ENCODE measurements at places on chromosomes 12 and 14.

DNA sequence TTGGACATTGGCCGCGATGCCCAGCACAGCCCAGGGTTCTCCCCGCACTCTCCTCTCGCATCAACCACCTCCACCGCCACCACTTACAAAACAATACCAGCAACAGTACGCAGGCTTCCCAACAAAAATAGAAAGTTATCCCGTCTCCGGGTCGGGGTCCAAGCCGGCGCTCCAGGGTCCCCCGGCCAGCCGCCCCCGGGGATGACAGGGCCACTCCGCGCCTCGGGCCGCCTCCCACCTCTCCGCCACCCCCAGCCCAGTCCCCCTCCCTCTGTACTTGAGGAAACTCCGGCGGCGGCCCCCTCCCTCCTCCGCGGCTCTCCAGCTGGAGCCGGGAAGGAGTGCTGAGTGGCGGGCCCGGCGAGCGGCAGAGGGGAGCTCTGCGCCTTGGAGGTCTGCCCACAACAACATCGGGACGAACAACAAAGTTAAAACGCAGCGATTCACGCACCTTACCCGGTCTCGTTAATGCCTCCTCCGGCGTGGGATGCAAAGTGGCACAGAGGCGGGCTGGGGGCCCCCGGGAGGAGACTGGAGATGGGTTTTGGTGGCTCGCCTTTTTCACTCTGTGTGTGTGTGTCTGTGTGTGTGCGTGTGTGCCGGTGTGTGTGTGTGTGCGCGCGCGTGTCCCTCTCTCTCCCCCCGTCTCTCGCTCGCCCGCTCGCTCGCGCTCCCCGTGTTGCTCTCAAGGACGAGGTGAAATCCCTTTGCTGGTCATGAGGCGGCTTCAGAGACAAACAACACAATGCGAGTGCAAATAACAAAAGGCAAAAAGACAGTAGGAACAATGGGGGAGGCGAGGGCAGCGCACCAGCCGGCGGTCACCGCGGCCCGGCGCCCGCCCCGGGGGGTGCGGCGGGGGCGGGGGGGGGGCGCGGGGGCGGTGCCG lies 386.8 kb downstream of the BCAT1 start:
- peak; percentile 86 for DNase-seq

GRCh38 chr12:20410734-20411133 lies 42.4 kb downstream of the PDE3A start:
- no peak for DNase-seq

GRCh38 chr14:36998686-36999085 lies 173.7 kb downstream of the SLC25A21 start:
- no peak for DNase-seq

DNA sequence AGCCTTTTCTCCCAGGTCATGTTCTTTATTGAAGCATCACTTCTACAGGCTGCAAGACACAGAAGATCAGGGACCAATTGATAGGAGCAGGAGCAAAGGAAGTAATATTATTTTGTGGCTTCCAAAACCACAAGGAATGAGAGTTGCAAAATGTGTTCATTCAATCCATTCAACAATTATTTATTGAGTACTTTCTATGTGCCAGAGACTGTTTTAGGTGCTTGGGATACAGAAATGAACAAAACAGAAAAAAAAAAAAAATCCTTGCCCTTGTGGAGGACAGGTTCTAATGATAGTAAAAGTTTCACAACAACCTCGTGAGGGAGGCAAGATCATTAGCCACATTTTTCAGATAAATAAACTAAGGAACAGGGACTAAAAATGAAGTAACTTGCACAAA lies 20.1 kb upstream of the DACT1 start:
- no peak for DNase-seq

- DNase-seq, result no peak
These were observed 291.0 kb downstream of the SNAPC1 start for GRCh38 chr14:62053188-62053587.

DNA sequence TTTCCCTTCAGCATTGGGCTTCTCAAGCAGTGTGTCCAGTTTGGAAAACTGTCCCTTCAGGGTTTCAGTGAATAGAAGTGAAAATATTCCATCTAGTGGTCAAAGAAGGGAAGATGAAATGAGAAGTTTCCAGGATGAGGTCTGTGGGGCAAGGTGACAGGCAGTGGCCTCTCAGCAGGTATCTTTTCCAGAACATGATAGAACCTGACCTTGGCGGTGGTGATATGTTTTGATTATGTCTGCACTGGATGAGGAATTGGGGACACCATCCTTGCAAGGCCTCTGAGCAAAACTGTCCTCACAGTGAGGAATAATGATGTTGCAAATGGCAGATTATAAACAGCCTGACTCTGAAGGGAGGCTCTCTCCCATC lies 4.7 kb downstream of the GPX2 start:
- DNase-seq, result no peak

DNA sequence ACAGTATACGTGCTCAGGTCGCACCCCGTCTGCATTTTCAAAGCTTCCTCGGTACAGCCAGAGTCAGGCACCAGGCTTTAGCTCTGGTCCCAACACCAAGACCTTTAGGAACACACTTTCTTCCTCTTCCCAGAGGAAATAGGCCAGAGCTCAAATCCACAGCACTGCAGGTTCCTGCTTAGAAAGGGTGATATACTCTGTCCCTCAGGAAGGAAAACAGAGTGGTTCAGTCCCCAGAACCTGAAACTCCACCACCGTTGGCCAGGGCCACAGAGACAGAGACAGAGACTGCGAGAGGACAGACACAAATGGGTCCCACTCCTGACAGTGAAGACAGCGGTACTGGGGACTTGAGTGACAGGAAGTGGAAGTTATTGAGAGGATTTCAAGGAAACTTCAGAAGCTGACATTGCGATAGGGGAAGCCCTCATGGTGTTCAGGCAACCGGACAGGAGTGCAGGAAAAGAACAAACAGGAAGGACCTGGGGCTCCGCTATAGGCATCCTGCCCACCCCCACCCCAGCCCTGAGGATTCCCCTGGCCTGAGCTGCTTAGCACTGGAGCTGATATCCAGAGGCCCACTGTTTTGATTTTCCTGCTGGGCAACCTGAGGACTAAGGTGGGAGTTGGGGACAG lies 5.5 kb upstream of the KRT8 start:
- DNase-seq, result no peak

DNA sequence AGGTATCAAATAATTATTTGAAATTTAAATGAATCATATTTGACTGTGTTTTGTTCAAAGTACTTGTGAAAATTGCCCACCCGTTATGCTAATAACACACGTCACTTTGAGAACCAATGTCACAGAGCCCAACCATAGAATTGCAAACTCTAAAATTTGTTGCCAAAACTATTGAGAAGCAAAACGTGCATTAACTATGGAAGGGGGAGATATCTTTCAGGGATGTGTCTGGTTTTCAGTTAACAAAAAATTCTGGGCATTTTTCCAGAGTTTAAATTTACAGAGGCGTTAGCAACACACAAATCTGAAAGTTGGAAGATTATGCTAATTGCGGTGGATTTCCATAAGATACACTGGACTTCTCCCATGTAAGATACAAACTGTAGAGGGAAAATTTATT lies 371.8 kb upstream of the E2F7 start:
- DNase-seq, result no peak

GRCh38 chr14:22531451-22532344 lies 57.3 kb downstream of the DAD1 start:
- DNase-seq, result no peak

- DNase-seq, result no peak
These were observed 330.0 kb downstream of the SYT1 start for GRCh38 chr12:79194595-79194994.

DNA sequence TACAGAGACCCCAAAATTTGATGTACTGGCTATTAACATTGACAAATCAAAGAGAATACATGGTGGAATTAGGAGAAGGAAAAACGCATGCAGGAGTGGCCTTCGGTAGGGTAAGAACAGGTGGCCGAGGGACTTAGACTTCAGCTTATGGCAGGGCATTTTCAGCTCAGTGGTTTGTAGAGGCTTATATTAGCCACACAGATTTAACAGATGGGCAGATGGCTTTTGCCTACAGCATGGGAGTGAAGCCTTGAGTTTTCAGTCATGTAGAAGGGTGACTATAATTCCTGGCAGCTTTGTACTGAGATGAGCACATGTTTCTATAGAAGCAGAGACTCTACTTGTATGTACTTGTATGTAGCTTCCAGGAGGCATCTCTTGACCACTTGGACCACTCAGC lies 40.9 kb upstream of the PLEKHA5 start:
- DNase-seq, result no peak

DNA sequence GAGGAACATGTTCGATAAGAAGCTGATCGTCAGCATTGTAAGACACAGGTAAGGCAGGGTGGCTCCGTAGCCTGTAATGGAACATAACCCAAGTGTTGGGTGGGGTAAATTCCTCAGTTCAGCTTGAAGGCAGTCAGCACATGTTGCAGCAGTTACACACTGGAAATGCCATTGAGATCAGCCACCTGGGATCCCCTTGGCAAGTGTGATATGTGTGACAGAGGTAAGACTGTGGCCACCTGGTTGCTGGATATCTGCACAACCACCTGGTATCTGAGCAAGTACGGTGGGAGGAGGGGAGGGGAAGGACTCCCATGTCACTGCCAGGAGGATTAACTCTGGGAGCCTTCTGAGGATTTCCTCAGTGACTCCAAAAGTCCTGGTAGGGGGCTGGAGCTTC lies 158.0 kb upstream of the CAND1 start:
- no peak for DNase-seq

GRCh38 chr12:41288142-41288811 lies 100.2 kb downstream of the PDZRN4 start:
- no peak for DNase-seq

- DNase-seq, result no peak
These were observed 21.4 kb upstream of the GSG1 start for GRCh38 chr12:13124656-13125505.

DNA sequence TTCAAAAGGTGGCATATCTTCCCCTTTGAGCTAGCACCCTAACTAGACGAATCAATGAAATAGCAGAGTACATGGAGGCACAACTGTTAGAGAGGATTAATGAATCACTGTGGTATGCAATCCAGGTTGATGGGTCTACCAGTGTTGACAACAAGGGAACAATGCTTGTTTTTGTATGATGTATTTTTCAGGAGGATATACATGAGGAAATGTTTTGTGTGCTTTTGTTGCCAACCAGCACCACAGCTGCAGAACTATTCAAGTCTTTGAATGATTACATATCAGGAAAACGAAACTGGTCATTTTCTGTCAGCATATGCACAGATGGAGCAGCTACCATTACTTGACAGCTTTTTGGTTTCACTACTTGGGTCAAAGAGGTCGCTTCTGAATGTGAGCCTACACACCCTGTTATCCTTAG lies 142.6 kb downstream of the GPHN start:
- no peak for DNase-seq

- no peak for DNase-seq
These were observed 42.3 kb downstream of the GNS start for GRCh38 chr12:64716839-64717455.

DNA sequence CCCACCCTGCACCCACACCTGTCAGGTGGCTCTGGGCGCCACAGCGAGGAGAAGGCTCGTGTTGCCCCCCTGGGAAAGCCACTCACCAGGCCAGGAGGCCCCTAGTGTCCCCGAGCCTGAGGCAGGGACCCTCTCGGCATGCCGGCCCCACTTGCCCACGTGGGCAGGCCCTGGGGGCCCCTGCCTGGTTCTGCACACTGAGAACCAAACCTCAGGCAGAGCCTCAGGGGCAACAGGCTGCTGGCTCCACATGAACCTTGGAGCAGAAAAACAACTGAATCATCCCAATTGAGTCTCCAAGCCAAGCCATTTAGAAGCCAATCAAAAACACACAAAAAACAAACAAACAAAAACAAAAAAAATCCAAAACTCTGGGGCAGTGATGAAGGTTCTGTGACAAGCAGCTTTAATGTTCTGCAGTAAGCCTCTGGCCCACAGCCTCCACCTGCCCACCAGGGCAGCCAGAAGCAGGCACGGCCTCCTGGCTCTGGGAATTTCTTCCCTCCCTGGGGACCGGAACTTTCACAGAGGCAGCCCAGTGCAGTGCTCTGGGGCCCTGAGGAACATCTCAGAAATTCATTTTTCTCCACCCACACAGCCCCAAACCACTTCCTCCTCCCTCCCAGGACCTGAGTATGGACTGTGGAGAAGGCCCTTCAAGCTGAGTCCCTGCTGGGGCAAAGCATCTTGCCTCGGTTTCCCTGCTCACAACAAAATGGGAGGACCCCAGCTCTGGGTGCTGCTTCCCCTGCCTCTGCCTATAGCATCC lies 90.2 kb downstream of the CHGA start:
- DNase-seq, result no peak

DNA sequence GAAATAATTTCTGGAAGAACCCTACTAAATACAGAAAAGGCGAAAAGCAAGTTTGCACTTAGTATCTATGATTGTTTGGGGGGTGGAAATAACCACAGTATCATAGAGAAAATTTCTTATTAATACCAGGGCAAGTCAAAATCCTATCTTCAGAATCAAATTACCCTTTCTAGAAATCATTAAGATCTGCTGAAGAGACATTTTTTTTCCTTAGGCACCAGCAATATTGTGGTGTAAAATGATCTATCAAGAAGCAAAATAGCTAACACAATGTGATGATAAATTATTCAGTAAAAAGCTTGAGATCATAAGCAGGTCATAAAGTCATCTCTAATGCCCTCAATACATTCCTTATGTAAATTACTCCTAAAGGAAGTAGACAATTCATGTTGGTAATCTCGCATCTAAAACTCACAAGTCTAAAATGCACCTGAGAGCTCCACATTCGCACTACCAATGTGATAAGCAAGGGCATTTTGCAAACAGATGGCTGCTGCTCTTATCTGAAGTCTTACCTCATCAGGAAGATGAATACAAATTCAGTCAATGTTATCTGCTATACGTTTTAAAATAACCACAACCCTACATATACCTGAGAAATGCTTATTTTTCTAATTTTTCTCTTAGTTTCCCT lies 14.6 kb downstream of the HEATR5A start:
- no peak for DNase-seq

DNA sequence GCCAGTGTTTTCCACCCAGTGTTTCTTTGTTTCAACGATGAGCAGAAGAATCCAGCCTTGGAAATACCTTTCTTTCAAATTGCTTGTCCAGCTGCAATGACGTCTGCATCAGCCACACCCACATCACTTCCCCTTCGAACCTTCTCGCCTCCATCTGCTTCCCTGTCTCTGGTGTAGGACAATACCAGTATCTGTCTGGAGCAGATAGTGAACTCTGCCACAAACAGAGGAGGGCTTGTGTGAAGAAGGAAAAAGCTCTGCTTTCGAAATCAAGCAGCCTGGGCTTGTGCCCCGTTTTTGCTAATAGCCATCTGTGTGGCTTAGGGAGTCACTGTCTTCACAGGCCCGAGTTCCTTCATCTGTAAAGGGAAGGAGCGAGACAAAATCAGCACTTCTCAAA lies 415.4 kb downstream of the ZFP36L1 start:
- no peak for DNase-seq

- no peak for DNase-seq
These were observed 148.4 kb downstream of the DPF3 start for GRCh38 chr14:72745546-72745945.

DNA sequence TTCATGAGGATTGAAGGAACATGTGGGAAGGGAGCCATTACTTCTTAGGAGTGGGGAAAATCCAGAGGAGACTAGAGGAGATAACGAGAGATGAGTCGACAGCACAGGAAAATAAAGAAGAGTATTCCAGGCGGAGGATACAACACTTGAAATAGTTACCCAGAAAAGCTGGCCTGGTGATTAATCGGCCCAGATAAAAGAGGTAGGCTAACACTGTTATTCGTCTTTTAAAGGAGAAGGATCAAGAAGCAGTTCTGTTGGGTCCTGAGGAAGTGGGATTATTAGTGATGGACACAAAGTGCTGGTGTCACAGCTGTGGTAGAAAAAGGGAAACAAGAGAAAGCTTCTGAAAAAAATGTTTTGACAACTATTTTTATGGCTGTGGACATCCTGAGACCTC lies 425.3 kb downstream of the ZFP36L1 start:
- no peak for DNase-seq

GRCh38 chr14:52279408-52279807 lies 11.9 kb downstream of the PTGDR start:
- DNase-seq, result no peak

- DNase-seq, result no peak
These were observed 994 bp downstream of the PRORP start for GRCh38 chr14:35123388-35123703.

All from right forelimb (tissue), 1 donor.